ENCODE measurements at places on chromosomes 7 and 10.

DNA sequence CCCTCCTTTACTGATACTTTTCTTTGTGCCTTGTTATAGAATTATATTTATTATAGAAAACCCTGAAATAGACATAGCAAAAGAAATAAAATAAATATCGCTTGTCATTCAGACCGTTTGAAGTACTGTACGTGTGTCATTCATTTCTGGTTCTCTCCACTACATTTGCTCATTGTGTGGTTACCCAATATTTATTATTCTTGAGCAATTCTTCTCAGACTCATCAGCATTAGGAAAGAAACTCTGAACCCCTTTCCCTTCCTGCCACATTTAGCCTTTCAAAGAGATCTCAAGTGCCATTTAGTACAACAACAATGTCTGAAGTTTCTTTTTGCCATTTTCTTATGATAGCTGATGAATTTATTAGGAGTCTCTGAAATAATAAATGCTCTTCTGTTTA lies 154.1 kb downstream of the KIAA1217 start:
- DNase-seq: no peak

DNA sequence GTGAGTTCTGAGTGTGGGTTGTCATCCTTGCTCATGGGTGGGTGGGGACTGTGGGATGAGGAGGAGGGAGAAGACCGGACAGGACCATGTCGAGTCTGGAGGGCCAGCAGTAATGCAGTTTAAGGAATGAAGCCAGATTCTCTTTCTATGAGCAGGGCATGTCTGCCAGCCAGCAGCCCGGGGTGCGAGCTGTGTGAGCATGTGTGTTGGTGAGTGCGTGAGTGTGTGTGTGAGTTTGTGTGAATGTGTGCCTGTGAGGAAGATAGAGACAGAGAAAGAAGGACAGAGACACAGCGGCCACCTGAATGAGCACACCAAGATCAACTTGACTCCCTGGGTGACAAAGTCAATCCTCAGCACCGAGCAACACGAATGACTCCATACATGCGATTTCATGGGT lies 52.3 kb downstream of the ADARB2 start:
- DNase-seq: no peak

DNA sequence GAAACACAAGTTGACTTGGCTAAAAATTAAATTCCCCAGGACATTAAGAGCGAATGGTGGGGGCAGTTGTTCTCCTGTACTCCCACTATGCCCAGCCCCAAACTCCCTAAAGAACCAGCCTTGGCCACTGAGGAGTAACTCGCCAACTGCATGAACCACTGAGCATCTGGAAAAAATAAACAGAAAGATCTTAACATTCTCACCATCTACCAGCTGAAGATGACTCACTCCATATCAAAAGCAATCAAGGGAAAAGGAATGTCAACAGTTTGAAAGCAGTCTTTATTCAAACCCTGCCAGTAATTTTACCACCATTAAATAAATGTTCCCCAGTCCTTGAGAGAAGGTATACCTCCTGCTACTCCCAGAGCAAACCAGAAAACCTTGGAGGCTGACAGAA lies 45.4 kb downstream of the CTTNBP2 start:
- no peak for DNase-seq

DNA sequence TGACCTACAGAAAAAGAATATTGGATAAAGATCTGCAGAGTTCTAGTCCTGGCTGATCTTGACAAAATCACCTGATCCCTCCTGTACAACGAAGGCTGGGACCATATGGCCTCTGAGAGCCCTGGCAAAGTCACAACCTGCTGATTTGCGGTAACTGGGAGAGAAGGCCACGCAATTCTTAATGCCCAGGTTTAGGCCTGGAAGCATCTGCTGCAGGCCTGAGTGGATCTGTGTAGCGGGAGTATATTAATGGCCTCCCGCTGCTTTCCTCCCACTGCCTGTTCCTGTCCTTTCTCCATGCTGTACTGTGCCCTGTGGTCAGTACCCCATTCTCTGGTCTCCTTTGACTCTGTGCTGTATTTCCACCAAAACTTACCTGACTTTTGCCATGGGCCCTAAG lies 24.2 kb downstream of the AKR1B1 start:
- no peak for DNase-seq

GRCh38 chr7:57789130-57789529 lies 339.2 kb downstream of the ZNF716 start:
- DNase-seq: no peak

GRCh38 chr7:68420342-68421192 lies 1177.7 kb upstream of the AUTS2 start:
- no peak for DNase-seq

DNA sequence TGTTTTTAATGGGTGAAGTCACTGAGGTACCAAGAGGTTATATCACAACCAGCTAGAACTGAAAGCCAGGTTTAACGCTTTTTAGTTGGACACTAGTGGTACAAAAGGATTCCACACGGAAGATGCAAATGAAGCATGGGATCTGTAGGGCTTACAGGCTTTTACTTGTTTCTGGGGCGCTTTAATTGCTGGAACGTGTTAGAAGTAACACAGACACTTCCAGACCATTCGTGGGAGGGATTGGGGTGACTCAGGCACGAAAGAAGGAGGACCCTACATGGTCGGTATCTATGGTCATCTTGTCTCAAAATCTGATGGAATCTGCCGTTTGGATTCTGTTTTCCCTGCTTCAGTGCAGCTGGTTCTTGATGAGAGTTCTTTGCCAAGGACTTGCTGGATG lies 1.0 kb downstream of the YKT6 start:
- DNase-seq: no peak

- DNase-seq: no peak
Measured at GRCh38 chr10:70557876-70558275, 44.7 kb downstream of the PRF1 start.

- no peak for DNase-seq
Measured at GRCh38 chr10:93754761-93755160, 3.0 kb upstream of the LGI1 start.

DNA sequence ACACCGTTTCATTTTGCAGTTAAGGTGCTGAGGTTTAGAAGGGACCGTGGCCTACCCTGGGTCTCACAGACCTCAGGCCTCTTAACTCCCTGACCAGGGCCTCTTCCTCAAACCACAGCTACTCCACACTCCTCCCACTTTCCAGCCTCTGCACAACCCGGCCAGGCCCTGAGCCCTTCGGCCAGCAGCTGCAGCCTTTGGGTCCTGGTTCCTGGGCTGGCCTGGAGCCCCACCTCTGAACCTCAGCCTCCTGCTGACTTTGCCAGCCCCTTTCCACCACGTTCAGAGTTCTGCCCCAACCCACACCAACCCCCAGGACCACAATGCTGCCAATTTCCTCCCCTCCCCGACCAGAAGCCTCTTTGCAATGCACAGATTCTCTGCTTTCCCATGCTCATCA lies 84.1 kb downstream of the VOPP1 start:
- no peak for DNase-seq

DNA sequence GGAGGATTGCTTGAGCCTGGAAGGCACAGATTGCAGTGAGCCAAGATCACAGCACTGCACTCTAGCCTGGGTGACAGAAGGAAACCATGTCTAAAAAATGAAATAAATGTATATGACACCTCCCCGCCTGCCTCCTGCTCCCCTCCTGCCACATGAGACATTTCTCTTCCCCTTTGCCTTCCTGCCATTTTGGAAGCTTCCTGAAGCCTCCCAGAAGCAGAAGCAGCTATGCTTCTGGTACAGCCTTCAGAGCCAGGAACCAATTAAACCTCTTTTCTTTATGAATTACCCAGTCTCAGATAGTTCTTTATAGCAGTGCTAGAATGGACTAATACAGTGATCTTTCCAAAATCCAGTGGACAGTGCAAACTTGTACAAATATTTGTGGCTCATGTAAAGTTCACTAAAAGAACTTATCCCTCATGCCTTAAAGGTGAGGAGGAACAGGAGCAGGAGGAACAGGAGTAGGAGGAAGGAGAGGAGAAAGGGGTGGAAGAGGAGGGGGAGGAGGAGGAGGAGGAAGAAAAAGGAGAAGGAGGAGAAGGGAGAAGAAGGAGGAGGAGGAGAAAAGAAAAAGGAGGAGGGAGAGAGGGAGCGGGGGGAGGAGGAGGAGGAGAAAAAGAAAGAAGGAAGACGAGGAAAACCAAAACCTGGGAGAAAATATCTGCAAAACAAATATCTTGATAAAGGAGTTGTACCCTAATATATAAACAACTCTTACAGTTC lies 2.8 kb upstream of the ABI1 start:
- DNase-seq: no peak

DNA sequence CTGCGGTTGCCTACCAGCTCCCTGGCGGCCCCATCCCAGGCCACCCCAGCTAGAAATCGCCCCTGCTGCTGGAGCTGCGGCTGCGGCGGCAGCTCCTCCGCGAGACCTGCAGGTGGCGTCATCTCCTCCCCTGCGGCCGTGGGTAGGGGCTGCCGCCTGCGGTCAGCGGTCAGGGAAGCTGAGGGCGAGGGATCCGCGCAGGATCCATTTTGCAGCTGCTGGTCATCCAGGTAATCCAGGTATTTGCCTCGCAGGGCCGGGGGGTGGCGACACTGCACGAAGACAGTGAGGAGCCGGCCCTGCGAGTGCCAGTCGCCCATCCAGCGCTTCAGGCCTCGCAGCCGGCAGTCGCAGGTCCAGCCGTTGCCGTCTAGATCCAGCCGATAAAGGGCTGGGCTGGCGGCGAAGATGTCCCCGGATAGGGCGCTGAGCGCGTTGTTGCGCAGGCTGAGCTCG lies 1.5 kb downstream of the TRIL start:
- peak; percentile 53 for DNase-seq

DNA sequence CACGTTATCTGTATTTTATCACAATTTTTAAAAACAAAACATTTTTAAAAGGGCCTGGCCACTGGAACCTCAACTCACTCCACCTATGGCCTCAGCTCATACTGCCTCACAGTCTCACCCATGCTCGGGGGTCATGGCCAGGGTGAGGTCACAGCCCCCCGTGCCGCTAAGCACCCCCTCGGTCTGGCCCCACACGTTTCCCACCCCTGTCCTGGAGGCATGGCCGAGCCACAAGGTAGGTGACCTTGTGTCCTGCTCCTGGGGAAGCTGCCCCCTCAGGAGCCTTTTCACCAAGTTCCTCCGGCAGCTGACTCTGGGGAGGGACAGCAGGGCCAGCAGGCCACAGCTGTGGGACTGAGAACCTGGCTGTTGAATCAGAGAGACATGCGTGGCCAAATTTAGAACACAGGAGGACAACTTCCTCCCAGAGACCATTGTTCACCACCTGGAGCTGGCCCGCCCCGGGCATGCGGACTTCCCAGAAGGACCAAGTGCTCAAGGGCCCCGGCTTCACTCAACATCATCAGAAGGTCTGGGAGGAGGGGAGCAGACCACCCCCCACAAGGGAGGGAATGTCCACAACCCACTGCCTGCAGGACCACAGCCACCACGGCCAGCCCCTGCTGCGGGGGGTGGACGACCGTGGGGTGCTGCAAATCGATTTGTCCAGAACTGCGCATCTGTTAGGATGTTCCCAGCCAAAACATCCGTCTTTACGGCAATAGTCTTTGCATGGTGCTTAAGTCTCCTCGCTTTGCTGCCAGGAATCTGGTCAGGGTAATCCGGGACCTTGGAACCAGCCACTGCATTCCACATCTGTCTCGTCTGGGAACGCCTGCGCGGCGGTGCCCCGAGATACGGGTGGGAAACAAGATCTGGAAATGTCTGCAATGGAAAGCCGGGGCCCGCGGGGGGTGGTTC lies 48.6 kb upstream of the PDGFA start:
- no peak for DNase-seq

- DNase-seq: no peak
Measured at GRCh38 chr7:94422136-94422535, 27.4 kb downstream of the COL1A2 start.

DNA sequence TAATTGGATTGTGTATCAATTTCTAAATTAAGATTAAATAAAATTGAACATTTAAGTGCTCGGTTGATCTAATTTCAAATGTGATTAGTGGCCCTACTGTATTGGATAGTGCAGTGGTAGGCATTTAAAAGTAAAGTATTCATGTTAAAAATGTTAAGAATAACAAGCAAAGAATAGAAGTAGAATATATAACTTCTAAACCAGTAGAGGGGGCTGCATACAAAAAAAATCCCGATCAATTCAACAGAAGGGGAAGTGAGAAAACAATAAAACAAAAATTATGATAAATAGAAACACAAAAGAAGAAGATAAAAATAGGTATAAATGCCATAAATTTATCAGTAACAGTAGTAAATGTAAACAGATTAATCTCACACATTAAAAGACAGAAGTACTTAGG lies 24.9 kb upstream of the WDFY4 start:
- DNase-seq: no peak

DNA sequence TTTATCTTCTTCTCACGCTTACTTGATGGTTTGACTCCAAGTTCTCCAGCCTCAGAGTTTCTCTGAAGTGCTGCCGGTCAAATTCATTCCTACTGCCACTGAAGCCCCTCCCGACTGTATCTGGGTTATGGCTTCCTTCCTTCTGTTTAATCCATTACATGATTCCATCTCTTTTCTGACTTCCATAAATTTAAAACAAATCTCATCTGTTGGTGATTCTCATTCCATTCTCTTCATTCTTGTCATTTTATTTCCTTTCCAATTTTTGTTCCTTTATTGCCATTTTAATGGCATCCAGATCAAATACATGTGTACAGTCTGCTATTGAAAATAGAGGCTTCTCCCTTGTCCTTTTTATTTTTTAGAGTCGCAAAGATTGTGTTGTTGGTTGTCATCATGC lies 25.4 kb upstream of the HIBADH start:
- DNase-seq: no peak

- no peak for DNase-seq
Measured at GRCh38 chr10:1659221-1659791, 78.0 kb downstream of the ADARB2 start.

- no peak for DNase-seq
Measured at GRCh38 chr10:113165673-113166072, 215.6 kb downstream of the TCF7L2 start.

DNA sequence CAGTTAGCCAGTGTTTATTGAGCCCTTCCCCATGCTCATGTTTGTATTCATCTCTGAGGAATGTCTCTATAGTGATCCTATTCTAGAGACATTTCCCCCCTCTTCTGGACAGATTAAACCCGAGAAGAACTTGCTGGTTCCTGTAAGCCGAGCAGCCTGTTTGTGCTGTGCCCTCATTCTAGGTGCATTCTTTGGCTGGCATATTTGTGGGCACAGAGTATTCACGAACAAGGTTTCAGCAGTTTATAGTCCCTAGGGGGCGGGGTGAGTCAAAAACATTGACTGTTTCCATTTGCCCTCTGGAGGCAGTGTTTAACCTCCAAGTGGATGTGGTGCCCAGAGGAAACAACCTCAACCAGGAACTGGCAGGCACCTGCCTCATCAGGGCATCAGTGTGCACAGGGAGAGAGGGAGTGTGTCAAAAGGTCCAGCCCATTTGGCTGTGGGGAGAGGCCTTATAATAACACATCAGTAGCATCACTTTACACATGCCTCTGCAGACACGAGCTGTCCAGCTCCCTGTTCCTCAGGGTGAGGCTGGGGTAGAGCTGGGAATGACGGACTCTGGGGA lies 273.3 kb upstream of the LRGUK start:
- DNase-seq: peak; percentile 30
